Naive B cell (primary cell): ENCODE measurements at places on chromosomes 7 and 10. TPM values are rescaled to one million over a fixed set of nuclear protein-coding genes. Genes with fewer than 3 reads are reported as not detected.

DNA sequence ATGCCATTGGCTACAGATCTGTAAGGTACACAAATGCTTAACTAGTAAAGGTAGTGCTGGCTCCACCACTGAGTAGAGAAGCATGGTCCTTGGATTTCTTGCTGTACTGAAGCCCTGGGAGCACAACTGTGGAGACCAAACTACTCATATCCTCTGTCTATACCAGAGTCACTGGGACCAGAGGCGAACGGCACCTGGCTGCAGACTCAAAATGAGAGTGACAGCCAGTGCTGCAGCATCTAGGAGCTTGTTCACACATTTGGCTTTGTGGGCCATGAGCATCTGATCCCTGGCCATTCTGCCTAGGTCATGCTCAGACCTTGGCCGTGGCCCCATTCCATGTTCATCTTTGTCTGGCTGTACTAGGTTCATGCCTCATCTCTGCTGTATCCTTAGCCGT, 31.9 kb downstream of the LRRC18 start:
- H3K27ac ChIP-seq, result peak overlapping the region; percentile 86
- H3K27me3 ChIP-seq, result no peaks in the 10 kb centered on the region
- no peak for DNase-seq
- no peak overlapping the region for H3K4me3 ChIP-seq
- H3K4me1 ChIP-seq, result peaks cover 3% of the 10 kb centered on the region
- peaks cover 32% of the 10 kb centered on the region for H3K36me3 ChIP-seq

DNA sequence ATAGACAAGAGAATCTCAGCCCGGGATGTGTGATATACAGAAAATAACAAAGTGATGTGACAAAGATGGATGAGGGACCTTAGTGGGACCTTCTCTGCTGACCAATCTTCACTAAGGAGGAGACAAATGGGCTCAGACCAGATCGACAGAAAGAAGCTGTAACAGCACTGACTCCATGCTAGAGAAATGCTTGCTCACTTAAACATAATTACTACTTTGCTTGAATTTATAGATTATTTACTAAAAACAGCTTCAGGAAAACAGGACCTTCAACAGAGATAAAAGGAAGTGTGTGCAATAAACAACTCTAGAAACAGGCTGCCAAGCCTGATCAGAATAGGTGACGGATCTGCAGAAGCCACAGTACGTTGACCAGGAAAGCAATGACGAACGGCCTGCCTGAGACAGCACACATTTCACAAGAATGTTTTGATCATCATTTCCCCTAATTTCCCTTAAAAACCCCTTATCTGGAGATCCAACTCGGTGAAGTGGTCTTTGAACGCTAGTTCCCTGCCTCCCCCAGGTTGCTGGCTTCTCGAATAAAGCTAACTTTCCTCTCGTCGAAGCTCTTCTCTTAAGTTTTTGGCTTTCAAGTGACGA, 98.4 kb upstream of the STEAP1B start:
- peaks cover 27% of the 10 kb centered on the region for H3K4me1 ChIP-seq
- H3K36me3 ChIP-seq, result peaks cover 22% of the 10 kb centered on the region
- peaks cover 3% of the 10 kb centered on the region for H3K27me3 ChIP-seq
- no peak overlapping the region for H3K27ac ChIP-seq

- H3K4me3 ChIP-seq, result peak overlapping the region; percentile 97
- DNase-seq, result no peak
- peaks cover 13% of the 10 kb centered on the region for H3K36me3 ChIP-seq
Observed at GRCh38 chr7:105011831-105012502, 2.0 kb upstream of the KMT2E start.

- DNase-seq, result no peak
- no peaks in the 10 kb centered on the region for H3K4me1 ChIP-seq
- H3K36me3 ChIP-seq, result no peaks in the 10 kb centered on the region
Observed at GRCh38 chr7:45689011-45689796, 115.0 kb downstream of the ADCY1 start.

DNA sequence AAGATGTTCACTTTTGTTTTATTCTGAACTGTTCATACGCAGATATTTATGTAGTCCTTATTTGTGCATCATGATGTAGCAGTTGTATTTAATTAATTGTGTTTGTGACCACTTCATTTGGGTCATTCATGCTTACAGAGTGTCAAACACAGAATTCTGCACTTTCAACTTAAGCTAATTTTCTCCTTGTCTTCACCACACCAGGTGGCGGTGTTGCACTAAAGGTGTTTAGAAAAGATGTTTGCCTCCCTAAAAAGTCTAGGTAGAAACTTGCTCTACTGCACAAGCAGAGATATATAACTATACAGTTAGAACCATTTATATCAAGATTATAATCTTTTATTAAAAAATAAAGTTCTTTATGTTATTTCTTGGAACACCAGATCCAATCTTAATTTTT, 1.3 kb upstream of the TAS2R38 start:
- H3K36me3 ChIP-seq, result no peaks in the 10 kb centered on the region
- H3K4me1 ChIP-seq, result peaks cover 29% of the 10 kb centered on the region
- no peaks in the 10 kb centered on the region for H3K27me3 ChIP-seq
- no peak overlapping the region for H3K4me3 ChIP-seq

DNA sequence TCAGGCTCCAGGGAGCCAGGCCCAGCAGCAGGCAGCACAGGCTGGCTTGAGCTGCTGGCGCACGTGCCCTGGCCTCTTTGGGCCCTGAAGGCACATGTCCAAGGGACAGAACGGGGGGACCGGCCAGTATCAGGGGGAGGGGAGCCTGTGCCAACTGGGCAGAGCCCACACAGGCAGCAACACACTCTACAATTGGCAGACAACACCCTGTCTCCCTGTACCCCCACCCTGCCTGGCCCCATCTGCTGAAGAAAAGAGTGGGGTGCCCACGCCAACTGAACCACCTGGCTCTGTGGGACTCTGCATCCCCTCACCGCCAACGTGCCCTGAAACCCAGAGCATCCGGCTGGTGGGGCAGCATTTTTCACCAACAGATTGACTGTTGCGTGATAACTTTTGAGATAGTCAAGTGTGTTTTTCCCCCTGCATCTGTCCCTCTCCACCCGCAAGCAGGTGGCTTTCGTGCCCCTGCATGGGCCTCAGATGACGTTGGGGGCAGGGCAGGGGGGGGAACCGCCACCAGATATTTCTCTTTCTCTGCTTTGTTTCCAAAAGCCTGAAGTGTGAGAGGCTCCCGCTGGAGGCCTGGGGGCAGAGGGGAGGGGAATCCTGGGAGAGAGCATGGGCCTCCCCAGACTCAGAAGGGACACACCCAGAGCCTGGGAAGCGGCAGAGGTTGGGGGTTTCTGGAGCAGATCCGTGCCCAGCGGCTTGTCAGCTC, 21.8 kb downstream of the SLIT1 start:
- peaks cover 15% of the 10 kb centered on the region for H3K27me3 ChIP-seq
- H3K4me3 ChIP-seq, result no peak overlapping the region
- DNase-seq, result no peak
- no peak overlapping the region for H3K27ac ChIP-seq

- H3K4me3 ChIP-seq, result no peak overlapping the region
- H3K27me3 ChIP-seq, result peaks cover 9% of the 10 kb centered on the region
- H3K36me3 ChIP-seq, result peaks cover 7% of the 10 kb centered on the region
- no peaks in the 10 kb centered on the region for H3K4me1 ChIP-seq
Observed at GRCh38 chr7:29606287-29606721, 42.7 kb downstream of the PRR15 start.

GRCh38 chr10:125201108-125201524, 40.8 kb upstream of the CTBP2 start:
- no peaks in the 10 kb centered on the region for H3K4me1 ChIP-seq
- peaks cover 34% of the 10 kb centered on the region for H3K27me3 ChIP-seq
- no peak overlapping the region for H3K4me3 ChIP-seq

DNA sequence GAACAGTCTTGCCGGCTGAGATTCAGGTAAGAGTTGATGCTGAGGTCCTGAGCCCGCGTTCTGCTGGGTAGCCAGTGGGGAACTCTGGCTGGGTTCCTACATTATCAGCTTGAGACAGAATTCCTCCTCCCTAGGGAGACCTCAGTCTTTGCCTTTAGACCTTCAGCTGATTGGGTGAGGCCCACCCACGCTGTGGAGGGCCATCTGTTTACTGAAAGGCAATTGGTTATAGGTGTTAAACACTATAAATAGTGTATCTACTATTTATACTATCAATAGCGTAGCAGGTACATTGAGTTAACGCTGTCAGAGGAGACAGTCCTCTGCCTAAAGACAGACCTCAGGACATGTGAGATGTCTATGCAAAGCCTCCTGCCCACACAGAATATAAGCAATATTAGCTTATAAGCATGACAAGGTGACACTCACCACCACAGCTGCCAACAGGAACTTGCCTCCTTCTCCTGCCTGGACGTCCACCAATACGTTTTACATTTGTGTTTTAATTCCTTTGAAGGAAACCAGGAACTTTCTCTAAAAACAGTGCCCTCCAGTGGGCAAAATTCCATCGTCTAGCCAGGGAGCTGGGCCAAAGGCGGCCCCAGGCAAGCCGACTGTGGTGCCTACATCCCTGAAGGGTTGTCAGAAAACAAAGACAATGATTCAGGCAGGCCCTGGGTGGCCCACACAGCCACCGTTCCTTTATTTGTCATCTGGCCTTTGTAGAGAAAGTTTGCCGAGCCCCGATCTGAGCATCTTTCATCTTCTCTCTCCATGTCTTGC, 58.8 kb downstream of the INSIG1 start:
- peaks cover 32% of the 10 kb centered on the region for H3K27me3 ChIP-seq
- H3K4me1 ChIP-seq, result peaks cover 38% of the 10 kb centered on the region
- DNase-seq, result no peak
- no peaks in the 10 kb centered on the region for H3K36me3 ChIP-seq

GRCh38 chr10:51000164-51000563, 74.1 kb upstream of the PRKG1 start:
- no peak for DNase-seq
- no peaks in the 10 kb centered on the region for H3K4me1 ChIP-seq
- peaks cover 10% of the 10 kb centered on the region for H3K27me3 ChIP-seq
- no peak overlapping the region for H3K27ac ChIP-seq
- no peak overlapping the region for H3K4me3 ChIP-seq

The MEOX2 gene
- polyA plus RNA-seq, result not detected

The CALCR gene
- polyA plus RNA-seq, result not detected
